CD14-positive monocyte (primary cell): ENCODE measurements at places on chromosomes 2 and 18.

DNA sequence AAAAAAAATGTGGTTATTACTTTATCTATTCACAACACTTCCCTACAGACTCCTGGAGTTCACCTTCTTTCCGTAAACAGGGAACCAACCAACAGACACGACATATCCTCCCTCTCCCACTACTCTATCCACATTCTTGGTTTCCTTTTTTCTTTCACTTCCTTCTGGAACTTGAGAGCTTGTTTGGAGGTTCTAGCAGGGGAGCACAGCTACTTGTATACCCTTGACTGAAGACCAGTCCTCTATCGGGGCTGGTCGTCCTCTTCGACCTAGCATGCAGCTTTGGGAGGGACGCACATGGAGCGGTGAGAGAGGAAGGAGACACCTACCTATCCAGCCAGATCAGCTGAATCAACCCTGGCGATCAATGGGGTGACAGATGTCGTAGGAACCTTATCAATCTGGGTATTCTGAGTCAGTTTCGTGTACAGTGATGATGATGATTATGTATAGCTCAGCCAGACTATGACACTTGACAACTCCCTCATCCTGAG lies 43.5 kb upstream of the MSH2 start:
- no peaks in the 10 kb centered on the region for H3K36me3 ChIP-seq
- no peak overlapping the region for H3K4me3 ChIP-seq
- DNase-seq: no peak
- no peaks in the 10 kb centered on the region for H3K4me1 ChIP-seq

DNA sequence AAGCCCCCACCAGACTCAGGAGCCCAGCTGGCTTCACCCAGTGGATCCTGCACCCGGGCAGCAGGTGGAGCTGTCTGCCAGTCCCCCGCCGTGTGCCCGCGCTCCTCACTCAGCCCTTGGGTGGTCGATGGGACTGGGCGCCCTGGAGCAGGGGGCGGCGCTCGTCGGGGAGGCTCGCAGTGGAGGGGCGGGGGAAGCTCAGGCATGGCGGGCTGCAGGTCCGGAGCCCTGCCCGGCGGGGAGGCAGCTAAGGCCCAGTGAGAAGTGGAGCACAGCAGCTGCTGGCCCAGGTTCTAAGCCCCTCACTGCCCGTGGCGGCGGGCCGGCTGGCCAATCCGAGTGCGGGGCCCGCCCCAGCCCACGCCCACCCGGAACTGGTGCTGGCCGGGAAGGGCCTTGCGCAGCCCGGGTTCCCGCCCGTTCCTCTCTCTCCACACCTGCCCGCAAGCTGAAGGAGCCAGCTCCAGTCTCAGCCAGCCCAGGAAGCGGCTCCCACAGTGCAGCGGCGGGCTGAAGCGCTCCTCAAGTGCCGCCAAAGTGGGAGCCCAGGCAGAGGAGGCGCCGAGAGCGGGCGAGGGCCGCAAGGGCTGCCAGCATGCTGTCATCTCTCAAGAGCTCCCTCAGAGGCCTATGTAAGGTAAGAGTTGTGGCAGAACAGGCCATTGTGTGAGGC lies 1307.8 kb upstream of the TMEFF2 start:
- H3K36me3 ChIP-seq: no peaks in the 10 kb centered on the region
- DNase-seq: no peak
- no peaks in the 10 kb centered on the region for H3K4me1 ChIP-seq
- no peak overlapping the region for H3K27ac ChIP-seq
- H3K27me3 ChIP-seq: no peaks in the 10 kb centered on the region

- no peak overlapping the region for H3K27ac ChIP-seq
- H3K36me3 ChIP-seq: no peaks in the 10 kb centered on the region
- H3K4me1 ChIP-seq: peaks cover 17% of the 10 kb centered on the region
- H3K4me3 ChIP-seq: no peak overlapping the region
Observed at GRCh38 chr2:127426501-127427354, 8.5 kb downstream of the PROC start.

DNA sequence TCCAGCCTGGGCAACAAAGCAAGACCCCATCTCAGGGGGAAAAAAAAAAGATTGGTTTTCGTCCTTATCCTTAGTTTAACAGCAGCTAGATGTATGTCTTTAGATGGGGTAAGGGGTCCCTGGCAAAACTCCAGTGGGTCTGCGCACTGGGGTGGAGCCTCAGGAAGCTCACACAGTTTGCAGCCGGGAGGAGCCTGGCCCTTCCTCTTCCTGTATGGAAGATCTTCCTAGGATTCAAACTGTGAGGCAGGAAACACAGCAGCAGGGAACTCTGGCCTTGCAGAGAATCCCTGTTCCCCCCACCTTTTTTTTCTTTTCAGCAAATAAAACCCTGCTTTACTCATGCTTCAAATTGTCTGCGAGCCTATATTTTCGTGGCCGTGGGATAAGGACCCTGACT lies 12.5 kb upstream of the GRP start:
- no peak for DNase-seq
- no peaks in the 10 kb centered on the region for H3K27me3 ChIP-seq
- H3K27ac ChIP-seq: no peak overlapping the region
- no peak overlapping the region for H3K4me3 ChIP-seq
- H3K4me1 ChIP-seq: no peaks in the 10 kb centered on the region

DNA sequence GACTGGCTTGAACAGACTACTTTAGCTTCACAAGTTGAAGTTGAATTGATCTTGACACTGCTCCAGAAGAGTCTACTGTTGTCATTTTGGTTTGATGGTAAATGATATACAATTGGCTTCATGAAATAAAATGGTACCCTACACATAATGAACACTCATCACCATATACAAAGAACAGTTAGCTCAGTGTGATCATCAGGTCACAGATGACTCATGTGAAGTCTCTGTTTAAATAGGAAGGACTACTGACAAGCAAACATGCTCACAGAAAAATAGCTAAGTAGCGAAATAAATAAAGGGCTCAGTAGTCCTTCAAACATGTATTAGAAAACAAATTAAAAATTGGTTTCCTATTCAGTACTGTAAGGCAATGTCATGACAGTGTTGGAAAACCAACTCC lies 96.2 kb downstream of the MEIS1 start:
- DNase-seq: no peak
- no peaks in the 10 kb centered on the region for H3K4me1 ChIP-seq
- H3K36me3 ChIP-seq: no peaks in the 10 kb centered on the region
- no peaks in the 10 kb centered on the region for H3K27me3 ChIP-seq
- no peak overlapping the region for H3K4me3 ChIP-seq

- H3K27me3 ChIP-seq: no peaks in the 10 kb centered on the region
- H3K4me3 ChIP-seq: no peak overlapping the region
- H3K36me3 ChIP-seq: no peaks in the 10 kb centered on the region
- peaks cover 18% of the 10 kb centered on the region for H3K4me1 ChIP-seq
- no peak for DNase-seq
- H3K27ac ChIP-seq: no peak overlapping the region
Observed at GRCh38 chr2:45691171-45691999, 39.9 kb downstream of the PRKCE start.
